ENCODE measurements at places on chromosomes 4 and X.

GRCh38 chr4:4323705-4324534 lies 33.9 kb downstream of the ZBTB49 start:
- H3K4me3 ChIP-seq = no peak overlapping the region
- no peaks in the 10 kb centered on the region for H3K27me3 ChIP-seq

GRCh38 chrX:17597836-17598439 lies 139.4 kb upstream of the SCML1 start:
- H3K27me3 ChIP-seq = peaks cover 10% of the 10 kb centered on the region
- H3K4me1 ChIP-seq = no peaks in the 10 kb centered on the region
- no peak for DNase-seq
- no peak overlapping the region for H3K27ac ChIP-seq

DNA sequence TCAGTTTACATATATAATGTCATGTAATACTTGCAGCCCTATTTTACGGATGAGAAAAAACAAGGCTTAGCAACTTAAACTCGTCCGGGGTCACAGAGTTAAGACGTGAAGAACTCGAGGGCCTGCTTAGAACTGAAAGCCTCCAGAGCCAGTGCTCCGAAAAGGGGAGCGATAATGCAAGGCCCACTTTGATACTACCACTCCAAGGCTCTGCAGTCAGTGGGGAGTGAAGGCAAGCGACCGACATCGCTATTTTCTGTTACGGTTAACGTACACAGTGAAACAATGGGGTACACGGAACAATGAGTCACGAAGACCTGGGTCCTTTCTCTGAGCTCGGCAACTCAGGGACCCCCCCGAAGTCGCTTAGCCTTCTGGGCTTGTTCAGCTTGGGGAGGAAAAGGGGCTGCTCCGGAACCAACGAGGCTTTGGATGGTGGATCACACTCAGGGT lies 965 bp downstream of the PPA2 start:
- peaks cover 4% of the 10 kb centered on the region for H3K27me3 ChIP-seq
- H3K27ac ChIP-seq = peak overlapping the region; percentile 98
- no peak for DNase-seq

DNA sequence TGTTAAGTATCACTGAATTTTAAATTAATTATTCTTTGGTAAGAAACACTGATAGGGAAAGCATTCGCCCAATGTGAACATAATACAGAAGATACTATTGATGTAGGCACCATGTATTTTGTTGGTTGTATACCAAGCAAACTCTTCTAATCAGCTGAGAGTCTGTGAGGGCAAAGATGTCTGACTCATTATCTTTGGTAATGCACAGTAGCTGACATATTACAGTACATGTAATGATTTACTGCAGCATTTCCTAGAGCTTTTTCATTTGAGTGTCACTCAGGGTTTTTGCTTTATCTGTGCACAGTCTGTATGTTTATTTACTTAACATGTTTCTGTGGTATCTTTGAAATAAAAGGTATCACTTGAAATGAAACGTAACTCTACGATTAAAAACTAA lies 49.2 kb downstream of the CENPVL3 start:
- no peaks in the 10 kb centered on the region for H3K4me1 ChIP-seq
- H3K36me3 ChIP-seq = no peaks in the 10 kb centered on the region
- H3K27ac ChIP-seq = no peak overlapping the region
- DNase-seq = no peak

DNA sequence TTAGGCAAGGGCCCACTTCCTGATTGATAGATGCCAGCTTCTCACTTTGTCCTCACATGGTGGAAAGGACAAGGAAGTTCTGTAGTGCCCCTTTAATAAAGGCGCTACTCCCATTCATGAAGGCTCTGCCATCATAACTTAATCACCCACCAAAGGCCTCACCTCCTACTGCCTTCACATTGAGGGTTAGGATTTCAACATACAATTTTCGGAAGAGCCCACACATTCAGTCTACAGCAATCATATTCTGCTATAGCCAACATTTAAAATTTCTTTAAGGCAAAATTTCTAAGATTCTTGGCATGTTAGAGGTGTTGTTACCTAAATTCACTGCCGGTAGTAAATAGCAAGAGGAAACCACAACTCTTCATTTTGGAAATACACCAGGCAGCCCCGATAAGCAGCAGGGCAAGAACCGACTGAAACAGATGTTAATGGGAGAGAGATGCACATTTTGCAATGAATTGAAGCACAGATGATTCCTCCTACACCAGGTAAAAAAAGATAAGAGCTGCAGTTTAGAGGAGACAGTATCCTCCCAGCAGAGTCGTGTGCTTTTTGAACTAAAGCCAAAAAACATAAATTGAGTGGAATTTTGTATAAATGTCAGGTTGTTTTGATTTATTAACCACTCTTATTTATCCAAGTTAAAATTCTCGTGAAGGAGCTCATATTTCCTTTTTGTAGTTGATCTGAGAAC lies 594.9 kb downstream of the KCTD8 start:
- no peak for DNase-seq
- H3K4me3 ChIP-seq = no peak overlapping the region
- no peaks in the 10 kb centered on the region for H3K36me3 ChIP-seq
- no peak overlapping the region for H3K27ac ChIP-seq

GRCh38 chr4:27005501-27005900 lies 144.9 kb downstream of the STIM2 start:
- peaks cover 33% of the 10 kb centered on the region for H3K36me3 ChIP-seq
- H3K27me3 ChIP-seq = no peaks in the 10 kb centered on the region
- DNase-seq = no peak
- H3K4me3 ChIP-seq = no peak overlapping the region
- no peak overlapping the region for H3K27ac ChIP-seq

DNA sequence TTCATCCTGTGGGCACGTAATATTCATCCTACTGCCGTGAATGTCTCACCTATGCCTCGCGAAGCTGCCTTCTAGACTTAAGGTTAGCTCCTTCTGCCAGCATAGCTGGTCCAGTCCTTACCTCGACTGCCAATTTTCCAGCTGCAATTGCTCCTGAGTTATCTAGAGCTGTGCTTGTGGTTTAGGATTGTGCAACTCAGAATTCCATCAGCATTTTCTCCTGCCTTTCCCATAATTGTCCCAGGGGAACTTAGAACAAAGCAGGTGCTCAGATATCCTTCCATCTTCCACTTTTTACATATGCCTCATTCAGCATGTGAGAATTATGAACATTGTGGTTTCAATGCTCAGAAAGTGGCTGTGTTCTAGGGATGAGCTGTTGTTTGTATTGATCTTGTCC lies 131.4 kb upstream of the ADGRL3 start:
- no peaks in the 10 kb centered on the region for H3K36me3 ChIP-seq
- no peak for DNase-seq
- H3K27me3 ChIP-seq = no peaks in the 10 kb centered on the region
- no peak overlapping the region for H3K27ac ChIP-seq
- no peaks in the 10 kb centered on the region for H3K4me1 ChIP-seq
